GM12891 (cell line): ENCODE measurements at places on chromosomes 16 and 17.

- no peak for DNase-seq
Observed at GRCh38 chr16:78742501-78743283, 643.2 kb downstream of the WWOX start.

GRCh38 chr16:71863995-71864394 lies 18.2 kb downstream of the ATXN1L start:
- no peak for DNase-seq

GRCh38 chr16:20147091-20147490 lies 73.4 kb upstream of the GPR139 start:
- no peak for DNase-seq

- no peak for DNase-seq
Observed at GRCh38 chr16:52863000-52863399, 189.7 kb downstream of the CHD9NB start.

DNA sequence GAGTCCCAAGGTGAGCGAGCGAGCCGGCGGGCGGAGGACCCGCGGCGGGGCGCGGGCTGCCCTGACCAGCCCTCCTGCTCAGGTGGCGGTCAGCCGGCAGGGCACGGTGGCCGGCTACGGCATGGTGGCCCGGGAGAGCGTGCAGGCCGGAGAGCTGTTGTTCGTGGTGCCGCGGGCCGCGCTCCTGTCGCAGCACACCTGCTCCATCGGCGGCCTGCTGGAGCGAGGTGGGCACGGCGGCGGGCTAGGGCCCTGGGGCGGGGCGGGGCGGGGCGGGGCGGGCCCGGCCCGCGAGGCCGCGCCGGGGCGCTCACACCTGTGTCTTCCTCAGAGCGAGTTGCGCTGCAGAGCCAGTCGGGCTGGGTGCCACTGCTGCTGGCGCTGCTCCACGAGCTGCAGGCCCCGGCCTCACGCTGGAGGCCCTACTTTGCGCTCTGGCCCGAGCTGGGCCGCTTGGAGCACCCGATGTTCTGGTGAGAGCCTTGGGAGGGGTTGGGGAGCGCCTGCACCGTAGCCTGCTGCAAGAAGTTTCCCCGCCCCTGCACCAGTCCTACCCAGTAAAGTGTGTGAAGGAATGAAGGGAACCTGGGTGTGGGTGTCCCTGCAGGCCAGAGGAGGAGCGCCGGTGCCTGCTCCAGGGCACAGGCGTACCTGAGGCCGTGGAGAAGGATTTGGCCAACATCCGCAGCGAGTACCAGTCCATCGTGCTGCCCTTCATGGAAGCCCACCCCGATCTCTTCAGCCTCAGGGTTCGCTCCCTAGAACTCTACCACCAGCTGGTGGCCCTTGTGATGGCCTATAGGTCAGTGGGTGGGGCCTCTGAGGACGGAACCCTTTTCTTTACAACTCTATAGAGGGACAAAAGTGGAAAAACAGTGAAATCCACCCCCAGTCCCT lies 802 bp downstream of the SETD6 start:
- peak; percentile 71 for DNase-seq

GRCh38 chr17:29616300-29617048 lies 6.2 kb downstream of the CORO6 start:
- DNase-seq: no peak

DNA sequence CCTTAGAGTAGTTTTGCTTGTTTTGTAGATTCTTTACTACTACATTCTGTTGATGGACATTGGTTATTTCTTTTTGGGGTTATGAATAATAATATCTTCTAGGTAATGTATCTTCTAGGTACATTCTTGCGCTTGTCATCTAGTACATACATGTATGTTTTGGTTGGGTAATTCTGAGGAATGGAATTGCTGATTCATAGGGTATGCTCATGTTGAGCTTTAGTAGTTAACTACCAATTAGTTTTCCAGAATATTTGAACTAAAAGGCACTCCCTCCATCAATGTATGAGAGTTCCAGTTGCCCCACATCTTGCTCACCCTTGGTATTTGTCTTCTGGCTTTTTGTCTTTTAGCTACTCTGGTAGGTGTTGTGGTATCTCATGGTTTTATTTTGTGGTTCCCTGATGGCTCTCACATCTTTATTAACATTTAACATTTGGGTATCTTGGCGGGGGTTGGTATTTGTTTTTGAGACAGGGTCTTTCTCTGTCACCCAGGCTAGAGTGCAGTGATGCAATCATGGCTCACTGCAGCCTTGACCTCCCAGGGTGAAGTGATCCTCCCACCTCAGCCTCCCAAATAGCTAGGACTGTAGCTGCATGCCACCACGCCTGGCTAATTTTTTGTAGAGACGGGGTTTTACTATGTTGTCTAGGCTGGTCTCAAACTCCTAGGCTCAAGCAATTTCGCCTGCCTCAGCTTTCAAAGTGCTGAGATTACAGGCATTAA lies 47.1 kb downstream of the SLC6A4 start:
- DNase-seq: no peak

GRCh38 chr17:50664788-50665458 lies 30.2 kb downstream of the ABCC3 start:
- DNase-seq: no peak

DNA sequence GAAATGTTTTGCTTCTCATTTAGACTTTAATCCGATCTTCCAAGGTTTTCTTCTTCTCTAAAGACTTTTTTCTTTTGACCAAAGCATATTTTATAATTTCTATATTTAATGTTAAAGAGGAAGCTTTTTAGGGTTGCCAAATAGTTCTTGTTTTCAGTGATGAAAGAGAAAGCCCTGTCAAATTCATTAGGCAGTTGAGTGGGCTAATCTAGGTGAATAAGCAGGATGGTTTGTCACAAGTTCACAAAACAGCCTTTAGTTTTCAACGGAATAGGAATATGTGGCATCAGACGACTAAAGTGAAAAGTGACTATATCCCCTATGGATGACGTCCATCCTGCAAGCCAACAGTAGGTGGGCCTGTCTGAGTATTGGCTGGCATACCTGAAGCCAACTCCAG lies 118.8 kb downstream of the NLK start:
- no peak for DNase-seq

- peak; percentile 74 for DNase-seq
Observed at GRCh38 chr16:15949210-15950160, at the start of gene ABCC1. Gene ABCC1, plus strand, starts transcription at chr16:15949616. Its CDS starts 136 bp downstream, at chr16:15949752.

DNA sequence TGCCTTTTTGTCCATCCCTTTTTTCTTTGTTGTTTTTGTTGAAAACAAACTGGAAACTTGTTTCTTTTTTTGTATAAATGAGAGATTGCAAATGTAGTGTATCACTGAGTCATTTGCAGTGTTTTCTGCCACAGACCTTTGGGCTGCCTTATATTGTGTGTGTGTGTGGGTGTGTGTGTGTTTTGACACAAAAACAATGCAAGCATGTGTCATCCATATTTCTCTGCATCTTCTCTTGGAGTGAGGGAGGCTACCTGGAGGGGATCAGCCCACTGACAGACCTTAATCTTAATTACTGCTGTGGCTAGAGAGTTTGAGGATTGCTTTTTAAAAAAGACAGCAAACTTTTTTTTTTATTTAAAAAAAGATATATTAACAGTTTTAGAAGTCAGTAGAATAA lies 4.9 kb downstream of the SOX9 start:
- no peak for DNase-seq

DNA sequence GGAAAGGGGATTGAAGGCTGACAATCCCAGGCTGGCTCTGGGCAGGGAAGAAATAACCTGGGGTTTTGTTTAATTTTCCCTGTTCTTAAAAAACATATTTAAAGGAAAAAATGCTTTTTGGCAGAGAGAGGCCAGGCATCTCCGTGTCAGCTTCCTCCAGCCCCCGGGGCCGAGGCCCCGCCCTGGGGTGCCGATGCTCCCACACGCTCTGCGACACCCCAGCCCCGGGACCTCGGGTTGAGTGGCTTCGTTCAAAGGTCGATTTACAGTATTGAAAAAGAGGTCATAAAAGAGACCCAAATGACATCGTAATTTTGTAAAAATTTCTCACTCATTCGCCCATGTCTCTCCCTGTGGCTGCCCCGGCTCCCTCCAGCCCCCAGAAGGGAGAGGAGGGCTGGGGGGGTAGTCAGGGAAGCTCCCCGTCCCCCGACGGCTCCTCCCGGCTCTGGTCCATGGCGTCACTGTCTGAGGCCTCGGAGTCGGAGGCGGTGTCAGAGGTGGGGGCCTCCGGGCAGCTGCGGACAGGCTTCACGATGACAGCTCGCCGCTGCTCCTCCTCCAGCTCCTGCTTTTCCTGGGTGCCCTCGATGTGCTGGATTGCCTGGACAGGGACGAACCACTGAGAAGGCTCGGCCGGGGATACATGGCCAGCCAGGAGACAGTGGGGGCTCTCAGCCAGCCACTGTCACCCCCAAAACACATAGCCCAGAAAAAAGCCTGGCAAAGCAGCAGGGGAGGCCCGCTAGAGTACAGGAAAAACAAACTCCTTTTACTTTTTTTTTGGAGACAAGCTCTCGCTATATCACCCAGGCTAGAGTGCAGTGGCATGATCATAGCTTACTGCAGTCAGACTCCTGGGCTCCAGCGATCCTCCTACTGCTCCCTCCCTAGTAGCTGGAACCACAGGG lies 14.9 kb downstream of the TFAP4 start:
- no peak for DNase-seq

DNA sequence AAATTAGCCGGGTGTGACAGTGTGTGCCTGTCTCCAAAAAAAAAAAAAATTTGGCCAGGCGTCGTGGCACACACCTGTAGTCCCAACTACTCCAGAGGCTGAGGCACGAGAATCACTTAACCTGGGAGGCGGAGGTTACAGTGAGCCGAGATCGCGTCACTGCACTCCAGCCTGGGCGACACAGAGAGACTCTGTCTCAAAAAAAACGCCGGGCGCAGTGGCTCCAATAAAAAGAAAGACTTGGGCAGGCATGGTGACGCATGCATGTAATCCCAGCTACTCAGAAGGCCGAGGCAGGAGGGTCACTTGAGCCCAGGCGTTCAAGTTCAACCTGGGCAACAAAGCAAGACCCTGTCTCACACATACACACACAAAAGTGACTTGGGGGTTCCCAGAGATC lies 3.6 kb downstream of the LSM12 start:
- no peak for DNase-seq

DNA sequence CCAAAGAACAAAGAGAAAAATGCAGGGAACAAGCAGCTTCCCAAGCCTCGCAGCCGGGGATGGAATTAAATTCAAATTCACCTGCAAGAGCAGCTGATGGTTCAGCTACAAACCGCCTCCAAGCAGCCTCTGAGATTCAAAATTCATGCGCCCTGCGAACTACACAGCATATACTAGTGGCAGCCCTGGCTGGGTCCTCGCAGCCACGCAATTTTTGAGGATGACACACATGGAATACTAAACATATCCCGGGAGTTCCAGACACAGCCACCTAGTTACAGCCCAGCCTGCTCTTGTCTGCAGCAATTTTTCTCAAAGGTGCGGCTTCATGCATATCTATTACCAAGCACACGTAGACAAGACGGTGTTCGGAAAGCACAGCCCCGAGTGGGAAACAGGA lies 35.9 kb upstream of the KIFC3 start:
- DNase-seq: no peak

- DNase-seq: no peak
Observed at GRCh38 chr17:34626121-34626681, 46.8 kb downstream of the TMEM132E start.

- DNase-seq: peak; percentile 60
Observed at GRCh38 chr16:85750827-85751697, at the start of gene C16orf74. Gene C16orf74, minus strand, starts transcription at chr16:85751096. Its CDS starts 15,879 bp downstream, at chr16:85735217.

DNA sequence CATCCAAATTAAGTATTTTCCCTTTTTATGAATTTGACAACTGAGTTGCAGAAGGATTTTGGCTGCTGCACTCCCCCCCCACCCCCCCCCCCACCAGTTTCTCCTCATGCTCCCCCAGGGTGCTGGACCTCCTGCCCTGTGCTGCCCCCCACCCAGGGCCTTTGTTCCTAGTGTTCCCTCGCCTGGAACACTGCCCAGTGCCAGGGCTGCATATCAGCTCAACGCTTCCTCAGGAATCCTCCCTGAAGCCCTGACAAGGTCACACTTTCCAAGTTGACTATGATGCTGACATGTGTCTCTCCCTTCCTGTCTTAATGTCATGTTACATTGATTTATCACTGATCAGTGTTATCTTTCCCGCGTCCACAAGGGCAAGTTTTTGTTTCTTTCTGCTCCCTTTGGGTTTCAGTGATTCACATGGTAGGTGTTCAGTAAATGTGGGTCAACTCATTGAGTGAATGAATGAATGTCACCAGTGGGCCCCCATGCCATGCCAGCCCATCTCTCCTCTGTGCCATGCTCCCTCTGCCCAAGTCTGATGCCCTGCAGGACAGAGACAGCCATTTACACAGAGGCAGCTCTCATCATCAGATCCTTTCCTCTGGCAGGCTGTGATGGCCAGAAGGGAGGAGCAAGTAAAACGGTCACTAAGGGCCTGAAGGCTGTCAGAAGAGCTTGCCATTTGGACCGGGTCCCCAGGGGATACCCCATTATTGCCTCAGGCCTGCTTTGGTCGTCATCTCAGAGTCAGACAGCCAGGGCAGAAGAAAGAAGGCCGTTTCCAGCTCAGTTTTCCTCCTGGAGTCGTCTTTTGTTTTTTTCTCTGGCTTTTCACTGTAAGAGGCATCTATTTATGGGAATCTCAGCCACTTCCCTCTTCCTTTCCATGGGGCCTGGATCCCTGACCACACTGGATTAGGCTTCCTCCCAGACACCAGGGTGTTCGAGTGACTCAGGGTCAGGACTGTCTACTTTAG lies 386.2 kb downstream of the SNX29 start:
- DNase-seq: no peak

GRCh38 chr16:24626256-24626655 lies 86.9 kb downstream of the RBBP6 start:
- no peak for DNase-seq

GRCh38 chr17:4508207-4508606 lies 9.5 kb downstream of the SPNS2 start:
- no peak for DNase-seq

- peak; percentile 84 for DNase-seq
Observed at GRCh38 chr16:46929378-46930332, 43.8 kb downstream of the DNAJA2 start.

DNA sequence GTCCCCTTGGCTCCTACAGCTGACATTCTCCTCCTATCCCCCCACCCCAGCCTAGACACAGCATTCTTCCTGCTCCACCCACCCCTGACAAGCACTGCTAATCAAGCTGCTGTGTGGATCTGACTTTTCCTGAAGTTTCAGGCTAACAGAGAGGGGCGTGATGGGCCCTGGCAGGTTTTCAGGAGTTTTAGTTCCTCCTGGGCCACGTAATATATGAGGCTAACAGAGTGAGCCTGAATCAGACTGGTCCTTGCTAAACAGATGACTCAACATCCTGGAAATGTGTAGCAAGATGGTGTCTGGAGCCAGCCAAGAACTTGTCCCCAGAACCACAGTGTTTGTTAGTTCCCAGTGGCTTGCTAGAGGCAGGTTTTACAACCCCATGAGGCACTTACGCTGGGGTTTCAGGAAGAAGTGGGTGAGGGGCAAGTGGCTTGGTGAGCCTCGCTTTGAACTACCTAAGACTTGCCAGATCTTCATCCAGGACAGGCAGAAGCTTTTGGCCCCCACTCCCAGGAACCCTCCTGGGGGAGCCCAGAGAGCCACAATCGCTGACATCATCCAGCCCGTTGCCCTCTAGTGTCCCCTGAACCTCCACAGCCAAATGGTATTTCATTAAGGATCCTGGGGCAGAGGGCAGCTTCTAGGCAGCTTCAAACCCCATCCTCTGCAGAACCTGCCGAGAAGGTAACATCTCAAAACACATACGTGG lies 15.9 kb downstream of the TMEM92 start:
- DNase-seq: no peak

GRCh38 chr17:19365833-19366636 lies 3.5 kb upstream of the B9D1 start:
- DNase-seq: no peak
